Fibroblast of the aortic adventitia (primary cell): ENCODE measurements at places on chromosomes 2 and 18. TPM values are rescaled to one million over a fixed set of nuclear protein-coding genes. Genes with fewer than 3 reads are reported as not detected.
A peak's percentile ranks its signal among the peaks of the same experiment; 100 is the strongest.

GRCh38 chr18:26555804-26556553 lies 7.6 kb upstream of the KCTD1 start:
- DNase-seq, result no peak

GRCh38 chr18:46950064-46950656 lies 32.8 kb downstream of the KATNAL2 start:
- DNase-seq, result peak; percentile 5

DNA sequence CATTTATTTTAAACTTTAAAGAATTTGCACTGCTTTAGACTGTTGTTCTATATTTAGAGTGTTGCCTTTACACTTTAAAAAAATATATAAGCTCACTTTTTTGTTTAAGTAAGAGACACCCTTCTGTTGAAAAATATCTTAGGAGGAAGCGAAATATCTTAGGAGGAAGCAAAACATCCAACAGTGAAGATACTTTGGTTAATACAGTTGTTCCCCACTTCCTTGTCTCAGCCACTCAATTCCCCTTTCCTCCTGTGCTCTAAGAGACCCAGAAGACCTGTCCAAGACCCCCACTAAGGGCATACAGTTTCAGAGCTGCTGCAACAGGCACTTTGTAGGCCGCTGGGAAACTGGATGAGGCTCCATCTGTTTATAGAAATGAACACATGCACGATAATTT lies 5.7 kb downstream of the SERPINB8 start:
- no peak for DNase-seq

The LRRC30 gene
- not detected in 2 replicates for total RNA-seq

- DNase-seq, result peak; percentile 42
Observed at GRCh38 chr2:241309684-241310117, 5.8 kb downstream of the HDLBP start.

- DNase-seq, result no peak
Observed at GRCh38 chr2:175948191-175948590, 53.9 kb downstream of the LNPK start.

The RND3 gene
- 154 and 321 TPM in 2 replicates for total RNA-seq

The REG1B gene
- total RNA-seq, result not detected in 2 replicates

The TMEM163 gene
- not detected in 2 replicates for total RNA-seq

The LOXHD1 gene
- total RNA-seq, result not detected in 2 replicates

DNA sequence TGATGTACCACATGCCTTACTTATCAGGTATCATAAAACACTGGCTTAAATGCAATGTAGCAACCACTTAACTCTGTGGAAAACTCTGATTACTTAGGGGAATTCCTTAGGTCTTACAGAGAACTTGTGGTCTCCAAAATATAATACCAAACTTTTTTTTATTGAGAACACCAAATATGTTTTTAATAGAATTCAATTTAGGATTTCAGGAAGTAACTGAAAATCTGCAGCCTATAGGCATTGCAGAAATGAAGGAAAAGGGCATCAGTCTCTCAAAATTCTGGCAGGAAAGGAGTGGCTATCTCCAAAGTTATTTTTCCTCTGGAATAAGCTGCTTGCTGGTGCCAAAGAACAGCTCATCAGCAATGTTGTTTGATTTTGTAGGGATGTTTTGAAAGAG lies 105.3 kb upstream of the UGP2 start:
- DNase-seq, result peak; percentile 90

The MYO5B gene
- total RNA-seq, result 0.09 and 0.16 TPM in 2 replicates

The ANKRD30BL gene
- 0.16 TPM in 1 of 2 replicates, not detected in the other for total RNA-seq

- DNase-seq, result no peak
Observed at GRCh38 chr18:54210463-54210862, 14.0 kb downstream of the MBD2 start.

The FHOD3 gene
- total RNA-seq, result 3.0 and 3.3 TPM in 2 replicates

GRCh38 chr18:23986600-23987359 lies 27.8 kb upstream of the TTC39C start:
- no peak for DNase-seq
